Activated CD4-positive, alpha-beta T cell treated with anti-CD3 and anti-CD28 coated beads, Interleukin-2, amount 10 ng/mL, durations not matched to agents 7 days and 5 days (primary cell): ENCODE measurements at places on chromosomes 5 and 9. TPM values are rescaled to one million over a fixed set of nuclear protein-coding genes. Genes with fewer than 3 reads are reported as not detected.

LHX3 gene
- total RNA-seq = not detected

PDCD1LG2 gene
- total RNA-seq = 2.2 TPM

SPZ1 gene
- total RNA-seq = not detected

ACO1 gene
- total RNA-seq = 8.1 TPM

ADAMTS16 gene
- total RNA-seq = not detected

CSF1R gene
- 0.08 TPM for total RNA-seq

IFNA13 gene
- not detected for total RNA-seq

SPATA31D4 gene
- total RNA-seq = not detected

ZNF618 gene
- 0.21 TPM for total RNA-seq

GRK6 gene
- 242 TPM for total RNA-seq

TLX3 gene
- total RNA-seq = not detected

CTNND2 gene
- total RNA-seq = not detected

OR1J2 gene
- not detected for total RNA-seq

SLC36A3 gene
- not detected for total RNA-seq

ISOC1 gene
- 16.8 TPM for total RNA-seq

ANKDD1B gene
- 0.07 TPM for total RNA-seq

LHX2 gene
- not detected for total RNA-seq

GABRA1 gene
- not detected for total RNA-seq

FOXD4L4 gene
- 0.37 TPM for total RNA-seq

PTGS1 gene
- not detected for total RNA-seq

PAEP gene
- not detected for total RNA-seq

MEGF10 gene
- not detected for total RNA-seq

GM2A gene
- total RNA-seq = 19.5 TPM

FRMD3 gene
- total RNA-seq = 1.1 TPM

IRX4 gene
- total RNA-seq = not detected

FSTL4 gene
- not detected for total RNA-seq

PCDHGB7 gene
- not detected for total RNA-seq

MRPS27 gene
- total RNA-seq = 63.4 TPM

INSL4 gene
- not detected for total RNA-seq

CTSL gene
- 10.2 TPM for total RNA-seq

WNT8A gene
- not detected for total RNA-seq

SHB gene
- not detected for total RNA-seq

CDKN2B gene
- 0.65 TPM for total RNA-seq

TMEM215 gene
- total RNA-seq = not detected

PLAC8L1 gene
- 0.48 TPM for total RNA-seq

PKD2L2 gene
- total RNA-seq = not detected

SPOCK1 gene
- 0.31 TPM for total RNA-seq

TTC33 gene
- 16.8 TPM for total RNA-seq

HSD17B3 gene
- total RNA-seq = not detected

GCNT1 gene
- total RNA-seq = 4.6 TPM

ACTBL2 gene
- total RNA-seq = not detected

CEP72 gene
- total RNA-seq = 31.6 TPM

C9orf153 gene
- total RNA-seq = 0.12 TPM

FOCAD gene
- total RNA-seq = 31.4 TPM

FCN1 gene
- total RNA-seq = not detected

CACFD1 gene
- total RNA-seq = 1.3 TPM

MEIKIN gene
- total RNA-seq = not detected
